A549 treated with GW870086 at 1 μM for 4 hours (cell line): ENCODE measurements at places on chromosomes 3 and 15. TPM values are rescaled to one million over a fixed set of nuclear protein-coding genes. Genes with fewer than 3 reads are reported as not detected.

The GRK7 gene
- total RNA-seq, result not detected in 5 replicates

The SMAD6 gene
- total RNA-seq, result 21.0 to 27.4 TPM (median 25.1 TPM) in 5 replicates

The BFSP2 gene
- not detected in 5 replicates for total RNA-seq

The ZBED2 gene
- 0.11 to 0.29 TPM (median 0.16 TPM) in 5 replicates for total RNA-seq

The SLC12A8 gene
- total RNA-seq, result 1.6 to 2.0 TPM (median 1.6 TPM) in 5 replicates

The COLQ gene
- 0.23 to 0.65 TPM (median 0.26 TPM) in 5 replicates for total RNA-seq

The TIMP4 gene
- total RNA-seq, result 11.1 to 14.2 TPM (median 12.9 TPM) in 5 replicates

The TGM5 gene
- not detected in 5 replicates for total RNA-seq

The FGF7 gene
- not detected in 5 replicates for total RNA-seq

The SLC51A gene
- not detected in 5 replicates for total RNA-seq

The LRRN1 gene
- not detected in 5 replicates for total RNA-seq

The TRIM42 gene
- not detected in 5 replicates for total RNA-seq

The GOLGA8T gene
- 0.86 to 2.2 TPM (median 1.9 TPM) in 5 replicates for total RNA-seq

The FANCD2OS gene
- total RNA-seq, result not detected in 5 replicates

The PIF1 gene
- 12.7 to 21.6 TPM (median 16.5 TPM) in 5 replicates for total RNA-seq
